ENCODE measurements at places on chromosomes 1 and 21. TPM values are rescaled to one million over a fixed set of nuclear protein-coding genes. Genes with fewer than 3 reads are reported as not detected.

GRCh38 chr1:53368314-53369033 lies 40.6 kb upstream of the LRP8 start:
- H3K27me3 ChIP-seq: no peaks in the 10 kb centered on the region
- peak overlapping the region; percentile 89 for H3K27ac ChIP-seq
- H3K4me3 ChIP-seq: peak overlapping the region; percentile 78
- DNase-seq: no peak
- peaks cover 24% of the 10 kb centered on the region for H3K4me1 ChIP-seq

- H3K27me3 ChIP-seq: no peaks in the 10 kb centered on the region
- no peak for DNase-seq
- no peak overlapping the region for H3K27ac ChIP-seq
These were observed 73.9 kb upstream of the SDC3 start for GRCh38 chr1:30982431-30982830.

DNA sequence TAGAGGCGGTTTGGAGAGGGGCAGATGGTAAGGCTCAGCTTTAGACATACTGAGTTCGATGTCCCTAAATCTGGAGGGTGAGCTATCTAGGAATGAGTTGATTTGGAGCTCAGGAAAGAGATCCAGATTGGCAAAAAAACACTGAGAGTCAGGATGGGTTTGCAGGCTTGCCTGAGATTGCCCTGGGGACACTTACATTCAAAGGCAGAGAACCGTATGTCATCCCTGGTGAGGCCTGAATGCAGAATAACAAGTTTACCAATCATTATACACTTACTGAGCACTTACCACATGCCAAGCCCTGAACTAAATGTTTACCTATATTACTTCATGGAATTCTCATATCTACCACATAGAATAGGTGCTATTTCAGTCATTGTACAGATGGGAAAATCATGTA lies 27.5 kb downstream of the TFAP2E start:
- peaks cover 48% of the 10 kb centered on the region for H3K36me3 ChIP-seq
- no peak for DNase-seq
- no peaks in the 10 kb centered on the region for H3K27me3 ChIP-seq
- H3K4me1 ChIP-seq: peaks cover under 1% of the 10 kb centered on the region
- no peak overlapping the region for H3K27ac ChIP-seq
- H3K4me3 ChIP-seq: no peak overlapping the region

Gene PKN2
- total RNA-seq: 23.6 TPM

DNA sequence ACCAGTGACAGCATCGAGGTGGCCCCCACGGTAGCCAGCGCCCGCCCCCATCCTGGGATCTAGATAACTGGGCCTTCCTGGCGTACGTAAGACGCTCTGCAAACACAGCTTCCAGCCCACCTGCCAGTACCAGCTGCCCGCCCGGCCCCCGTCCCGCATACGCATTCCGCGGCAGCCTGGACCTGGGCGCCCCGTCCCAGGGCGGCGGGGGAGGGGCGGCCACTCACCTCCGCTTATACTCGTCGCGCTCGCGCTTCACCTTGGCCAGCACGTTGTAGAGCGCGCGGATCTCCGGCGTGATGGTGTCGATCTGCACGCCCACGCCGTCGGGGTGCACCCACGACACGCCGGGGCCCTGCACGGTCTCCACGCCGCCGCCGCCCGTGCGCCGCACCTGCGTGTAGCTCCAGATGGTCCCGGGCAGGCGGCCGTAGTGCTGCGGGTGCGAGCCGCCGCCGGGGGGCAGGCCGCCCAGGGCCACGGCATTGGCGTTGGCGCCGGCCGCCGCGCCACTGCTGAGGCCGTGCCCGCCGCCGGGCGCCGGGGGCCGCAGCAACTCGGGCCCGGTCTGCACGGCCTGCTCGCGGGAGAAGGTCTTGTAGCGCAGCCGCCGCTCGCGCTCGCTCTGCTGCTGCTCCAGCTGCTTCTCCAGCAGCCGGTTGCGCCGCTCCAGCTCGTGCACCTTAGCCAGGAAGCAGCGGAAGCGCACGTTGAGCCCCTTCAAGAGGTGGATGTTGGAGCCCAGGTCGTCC lies 859 bp downstream of the IFFO2 start:
- H3K36me3 ChIP-seq: no peaks in the 10 kb centered on the region
- peak; percentile 66 for DNase-seq
- H3K27ac ChIP-seq: no peak overlapping the region
- peaks cover 41% of the 10 kb centered on the region for H3K27me3 ChIP-seq
- peak overlapping the region; percentile 72 for H3K4me3 ChIP-seq
- peaks cover 69% of the 10 kb centered on the region for H3K4me1 ChIP-seq

- no peaks in the 10 kb centered on the region for H3K36me3 ChIP-seq
- H3K27me3 ChIP-seq: peaks cover 11% of the 10 kb centered on the region
- H3K27ac ChIP-seq: no peak overlapping the region
These were observed 29.0 kb downstream of the LMX1A start for GRCh38 chr1:165327538-165327937.

DNA sequence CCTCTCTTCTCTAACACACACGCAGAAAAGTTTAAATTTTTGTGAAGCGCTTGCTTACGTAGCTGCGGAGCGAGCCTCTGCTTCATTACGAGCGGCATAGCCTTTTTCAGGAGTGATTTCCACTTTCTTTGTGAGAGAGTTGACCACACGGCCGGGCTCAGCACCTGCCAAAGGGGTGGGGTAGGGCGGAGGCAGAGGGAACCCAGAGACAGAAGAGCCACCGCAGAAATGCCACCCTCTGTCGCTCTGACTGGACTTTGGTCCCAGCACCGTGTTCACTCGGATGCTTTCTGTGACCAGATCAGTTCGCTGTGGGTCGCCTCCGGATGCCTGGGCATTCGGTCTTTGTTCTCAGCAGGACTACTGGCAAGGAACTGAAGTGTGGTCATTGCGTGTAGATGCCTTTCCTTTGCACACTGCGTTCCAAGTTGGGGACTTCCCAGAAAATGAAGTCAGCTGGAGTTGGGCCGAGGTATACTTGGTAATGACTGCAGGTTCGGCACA lies 883 bp downstream of the CHODL start:
- no peaks in the 10 kb centered on the region for H3K4me1 ChIP-seq
- peaks cover 21% of the 10 kb centered on the region for H3K27me3 ChIP-seq
- no peak for DNase-seq
- no peaks in the 10 kb centered on the region for H3K36me3 ChIP-seq
